ENCODE measurements at places on chromosomes 2 and 18.
A peak's percentile ranks its signal among the peaks of the same experiment; 100 is the strongest.

- no peak for DNase-seq
Measured at GRCh38 chr2:120854766-120855530, 119.3 kb downstream of the GLI2 start.

DNA sequence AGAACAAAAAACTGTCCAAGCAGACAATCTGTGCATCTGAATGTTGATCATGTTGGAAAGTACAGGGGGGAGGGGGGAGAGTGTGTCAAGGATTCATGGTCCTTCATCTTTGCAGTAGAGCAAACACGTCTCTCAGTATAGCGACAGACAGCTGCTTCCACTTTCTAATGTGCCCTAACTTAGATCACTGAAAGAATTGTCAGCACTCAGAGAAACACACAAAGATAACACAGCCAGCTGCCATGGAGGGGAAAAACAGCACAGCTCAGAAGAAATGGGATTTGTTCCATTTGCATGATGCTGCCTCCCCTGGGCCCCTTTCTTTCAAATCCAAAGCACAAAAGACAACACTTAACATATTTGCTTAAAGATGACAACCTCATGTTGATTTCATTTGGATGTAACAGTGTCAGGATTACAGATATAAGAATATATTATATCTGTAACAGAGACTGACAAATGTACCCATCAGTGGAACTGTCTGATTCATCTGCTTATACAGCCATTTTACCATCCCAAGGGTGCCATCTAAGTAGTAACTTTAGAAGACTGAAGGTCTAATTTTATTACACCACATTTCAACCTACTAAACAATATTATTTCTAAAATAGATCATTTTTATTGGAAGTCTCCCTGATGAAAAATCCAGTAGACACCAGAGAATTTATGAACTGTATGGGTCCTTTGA is 17.7 kb downstream of the FIGN start:
- DNase-seq, result no peak

GRCh38 chr2:234411793-234412192 is 85.1 kb downstream of the ARL4C start:
- DNase-seq, result peak; percentile 67

GRCh38 chr2:241999184-241999583 is 129.7 kb downstream of the RTP5 start:
- no peak for DNase-seq

Data from GM12864 (cell line).